ENCODE measurements at places on chromosomes 16 and 17.

DNA sequence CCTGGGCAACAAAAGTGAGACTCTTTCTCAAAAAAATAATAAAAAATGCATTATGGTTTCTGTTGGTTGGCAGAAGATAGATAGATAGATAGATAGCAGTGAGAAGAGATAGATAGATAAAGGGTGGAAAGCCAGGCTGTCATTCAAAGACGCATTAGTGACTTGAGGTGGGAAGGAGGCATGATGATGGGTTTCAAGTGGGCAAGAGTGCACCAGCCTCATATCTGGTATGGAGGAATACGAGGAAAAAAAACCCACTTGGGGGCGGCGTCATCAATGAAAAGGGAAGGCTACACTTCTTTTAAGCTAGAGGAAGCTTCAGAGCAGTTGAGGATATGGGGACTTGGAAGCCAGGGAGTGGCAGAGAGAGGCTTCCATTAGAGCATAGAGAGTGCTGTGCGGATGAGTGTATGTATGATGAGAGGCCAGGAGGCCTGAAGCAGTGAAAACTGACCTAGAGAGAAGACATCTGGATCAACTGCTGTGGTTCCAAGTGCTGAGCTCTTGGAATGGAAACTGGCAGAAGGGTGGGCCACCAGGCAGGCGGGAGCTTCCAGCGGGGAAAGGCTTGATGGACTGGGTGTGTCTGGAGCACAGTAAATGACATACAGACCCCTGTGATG lies 31.8 kb downstream of the CEP95 start:
- DNase-seq = no peak

DNA sequence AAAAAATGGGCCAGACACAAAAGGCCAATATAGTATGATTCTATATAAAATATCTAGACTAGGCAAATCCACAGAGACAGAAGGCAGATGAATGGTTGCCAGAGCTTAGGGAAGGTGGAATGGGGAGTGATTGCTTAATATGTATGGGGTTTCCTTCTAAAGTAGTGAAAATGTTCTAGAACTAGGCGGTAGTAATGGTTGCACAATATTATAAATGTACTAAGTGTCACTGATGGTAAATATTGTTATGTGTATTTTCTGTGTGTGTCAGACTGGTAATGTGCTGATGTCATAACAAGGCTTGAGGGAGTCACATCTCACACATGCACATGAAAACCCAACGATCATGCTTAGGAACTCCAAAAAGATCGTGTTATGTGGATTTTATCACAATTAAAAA lies 106.9 kb upstream of the SIAH1 start:
- no peak for DNase-seq

GRCh38 chr16:80082906-80083305 lies 457.9 kb upstream of the DYNLRB2 start:
- DNase-seq = no peak

DNA sequence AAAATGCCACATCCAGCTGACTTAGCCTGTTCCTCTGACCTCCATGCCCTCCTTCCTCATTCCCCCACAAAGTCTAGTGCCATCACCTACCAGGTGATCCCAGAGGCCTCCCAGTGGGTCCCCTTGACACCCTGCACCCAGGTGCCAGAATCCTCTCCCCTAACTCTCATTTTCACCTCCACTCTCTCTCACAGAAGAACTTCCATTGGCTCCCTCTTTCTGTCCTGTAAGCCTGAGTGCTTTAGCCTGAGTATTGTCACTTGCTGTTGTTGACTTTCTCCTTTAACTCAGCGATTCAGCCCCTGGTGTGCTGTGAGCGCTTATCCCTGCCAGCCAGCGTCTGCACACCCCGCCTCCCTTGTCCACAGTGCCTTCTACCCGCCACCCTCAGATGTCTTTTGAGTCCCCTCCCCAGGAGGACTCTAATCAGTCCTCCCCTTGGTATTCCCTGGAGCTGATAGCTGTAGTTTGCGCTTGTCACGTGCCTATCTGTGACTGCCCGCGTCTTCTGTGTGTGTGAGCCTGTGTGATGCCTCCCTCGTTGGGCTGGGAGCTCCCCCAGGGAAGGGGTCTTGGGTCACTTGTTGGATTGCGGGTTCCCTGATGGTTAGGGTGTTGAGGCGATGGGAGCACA lies 31.9 kb downstream of the ARHGAP23 start:
- no peak for DNase-seq

DNA sequence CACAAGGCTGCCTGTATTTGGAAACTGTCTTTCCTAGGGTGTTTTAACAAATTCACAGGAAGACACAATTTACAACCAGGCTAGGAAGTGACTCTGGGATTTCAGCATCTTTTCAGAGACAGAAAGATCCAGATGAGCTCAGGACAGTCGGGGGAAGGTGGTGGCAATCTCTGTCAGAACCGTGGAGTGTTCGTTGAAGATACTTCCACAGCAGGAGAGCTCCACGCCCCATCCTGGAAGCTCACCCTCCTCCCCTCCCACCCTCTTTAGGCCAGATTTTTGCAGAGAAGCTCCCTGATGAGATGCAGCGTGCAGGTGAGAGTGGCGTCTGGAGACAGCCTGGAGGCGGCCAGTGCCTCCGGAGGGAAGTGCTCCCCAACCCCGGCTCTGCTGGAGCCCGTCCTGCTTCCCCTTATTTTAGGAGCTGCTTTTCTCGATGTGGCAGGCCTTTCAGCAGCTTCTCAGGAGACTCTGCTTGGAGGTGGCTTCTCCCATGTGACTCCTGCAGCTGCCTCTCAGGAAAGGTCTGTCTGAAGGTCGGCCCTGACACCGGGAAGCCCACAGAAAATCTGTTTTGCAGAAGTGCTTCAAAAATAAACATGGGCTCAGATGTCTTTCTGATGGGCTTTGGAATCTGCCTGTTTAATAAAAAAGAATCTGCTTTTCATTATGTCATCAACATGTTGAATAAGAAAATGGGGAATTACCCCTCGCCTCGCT lies 186.4 kb upstream of the CHMP6 start:
- no peak for DNase-seq

DNA sequence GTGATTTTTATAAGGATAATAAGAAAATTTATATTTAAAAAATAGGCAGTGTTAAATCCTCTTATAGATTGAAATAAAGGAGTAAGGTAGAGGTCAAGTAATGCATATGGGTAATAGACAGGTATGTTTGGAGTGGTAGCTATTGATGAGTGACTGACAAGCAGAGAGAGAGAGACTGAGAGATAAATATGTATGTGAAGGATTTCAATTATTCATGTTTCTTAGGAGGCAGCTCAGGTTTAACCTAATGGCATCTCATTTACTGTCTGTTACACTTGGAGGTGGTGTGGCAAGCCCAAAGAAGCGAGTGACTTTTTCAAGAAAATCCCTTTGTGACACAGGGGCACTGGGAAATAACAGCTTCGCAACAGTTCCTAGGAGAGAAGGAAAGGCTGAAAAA lies 120.2 kb downstream of the KIF2B start:
- DNase-seq = no peak

- no peak for DNase-seq
Observed at GRCh38 chr17:67156269-67157199, 88.5 kb downstream of the HELZ start.

GRCh38 chr16:53681354-53681753 lies 22.3 kb downstream of the RPGRIP1L start:
- no peak for DNase-seq

- DNase-seq = no peak
Observed at GRCh38 chr17:82449883-82450356, 632 bp downstream of the CYBC1 start.

DNA sequence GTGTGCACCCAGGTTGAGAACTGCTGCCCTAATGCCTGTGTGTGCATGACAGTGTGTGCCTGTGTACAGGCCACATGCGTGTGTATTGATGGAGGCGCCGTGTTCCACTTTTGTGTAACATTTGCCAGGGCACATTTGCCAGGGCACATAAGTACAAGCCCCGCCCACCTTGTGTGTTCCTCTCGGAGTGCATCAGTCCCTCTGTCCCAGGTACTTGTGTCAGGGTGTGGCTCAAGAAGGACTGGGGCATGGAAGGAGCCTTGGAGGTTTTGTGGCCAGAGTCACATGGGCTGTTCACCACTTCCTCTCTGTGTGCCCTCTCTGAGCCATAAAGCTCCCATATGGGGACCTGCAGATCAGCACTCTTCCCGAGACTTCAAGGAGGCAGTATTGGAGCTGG lies 73.9 kb downstream of the MRM1 start:
- no peak for DNase-seq

GRCh38 chr16:35102780-35103403 lies 1643.5 kb downstream of the TP53TG3F start:
- DNase-seq = no peak

DNA sequence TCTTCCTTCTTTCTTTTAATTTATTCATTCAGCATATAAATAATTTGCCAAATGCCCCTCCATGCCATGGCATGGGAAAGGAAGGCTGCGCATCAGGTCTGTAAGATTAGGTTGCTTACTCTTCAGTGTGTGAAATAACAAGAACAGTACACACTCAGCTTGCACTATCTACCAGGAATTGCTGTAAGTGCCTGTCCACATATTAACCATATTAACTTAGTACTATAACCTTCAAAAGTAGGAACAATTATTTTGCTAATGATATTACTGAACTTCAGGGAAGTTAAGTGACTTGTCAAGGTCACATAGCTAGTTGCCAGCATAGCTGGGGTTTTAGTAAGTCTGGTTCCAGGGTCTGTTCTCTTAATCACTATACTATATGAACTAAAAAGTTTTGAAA lies 89.2 kb upstream of the PMFBP1 start:
- DNase-seq = no peak

GRCh38 chr16:79484237-79484636 lies 116.3 kb downstream of the MAF start:
- DNase-seq = no peak

DNA sequence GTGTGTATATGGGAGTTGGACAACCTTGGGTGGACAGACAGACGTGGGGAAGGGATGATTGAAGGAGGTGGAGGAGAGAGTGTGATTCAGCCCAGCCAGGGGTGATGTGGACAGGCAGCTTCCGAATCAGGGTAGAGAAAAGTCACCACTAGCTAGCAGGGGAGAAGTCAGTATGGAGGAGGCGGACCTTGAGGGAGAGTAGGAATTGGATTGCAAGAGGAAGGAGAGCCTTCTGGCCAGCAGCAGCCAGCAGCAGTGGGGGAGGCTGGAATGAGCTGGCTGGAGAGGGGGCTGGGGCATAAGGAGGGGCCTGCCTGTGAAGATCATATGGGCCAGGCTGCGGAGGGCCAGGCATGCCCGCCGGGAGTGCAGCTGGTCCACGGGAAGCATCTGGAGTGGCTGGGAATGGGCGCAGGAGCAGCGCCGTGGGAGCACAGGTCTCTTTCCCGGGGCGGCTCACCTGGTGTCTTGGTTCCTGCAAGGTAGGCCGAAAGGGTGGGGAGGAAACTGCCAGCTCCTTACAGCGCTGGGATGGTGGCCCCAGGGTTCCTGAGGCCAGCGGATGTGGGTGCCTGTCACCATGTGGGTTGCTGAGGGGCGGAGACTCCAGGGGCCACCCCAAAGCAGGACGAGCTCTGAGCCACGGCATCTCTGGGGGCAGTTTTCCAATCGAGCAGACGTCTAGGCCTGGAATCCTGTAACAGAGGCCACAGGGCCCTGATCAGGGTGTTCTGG lies 235.3 kb downstream of the SEC14L1 start:
- no peak for DNase-seq

DNA sequence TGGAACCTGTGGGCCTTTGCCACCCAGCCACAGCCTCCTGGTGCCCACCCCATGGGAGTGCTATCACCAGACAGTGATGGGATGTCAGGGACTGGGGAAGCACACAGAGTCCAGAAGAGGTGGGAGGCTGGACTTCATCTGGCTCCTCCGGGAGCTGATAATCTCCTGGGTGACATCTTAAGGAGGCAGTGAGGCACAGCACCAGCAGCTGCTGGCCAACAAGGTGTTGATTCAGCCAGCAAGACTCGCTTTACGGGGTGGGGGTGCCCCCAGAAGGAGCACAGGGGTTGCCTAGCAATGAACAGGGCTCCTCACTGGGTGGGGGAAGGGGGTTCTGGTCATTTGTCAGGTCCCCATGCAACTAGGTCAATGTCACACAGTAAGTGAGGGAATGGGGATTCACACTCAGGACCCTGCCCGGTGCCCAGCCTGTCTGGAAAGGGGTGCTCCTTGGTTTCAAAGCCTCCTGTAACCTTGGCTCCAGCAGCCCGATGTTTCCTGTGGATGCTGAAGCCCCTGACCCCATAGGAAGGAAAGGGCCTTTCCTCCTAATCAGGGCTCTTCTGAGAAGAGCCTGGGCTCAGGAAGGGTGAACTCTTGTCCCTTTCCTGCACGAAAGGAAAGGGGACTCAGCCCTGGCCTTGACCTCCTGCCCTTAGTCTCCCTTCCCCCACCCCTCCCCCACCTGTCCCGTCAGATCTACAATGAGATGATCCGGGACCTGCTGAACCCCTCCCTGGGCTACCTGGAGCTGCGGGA lies 17.7 kb downstream of the KIF19 start:
- DNase-seq = no peak

GRCh38 chr16:29992344-29992967 lies 3.0 kb downstream of the HIRIP3 start:
- DNase-seq = no peak

DNA sequence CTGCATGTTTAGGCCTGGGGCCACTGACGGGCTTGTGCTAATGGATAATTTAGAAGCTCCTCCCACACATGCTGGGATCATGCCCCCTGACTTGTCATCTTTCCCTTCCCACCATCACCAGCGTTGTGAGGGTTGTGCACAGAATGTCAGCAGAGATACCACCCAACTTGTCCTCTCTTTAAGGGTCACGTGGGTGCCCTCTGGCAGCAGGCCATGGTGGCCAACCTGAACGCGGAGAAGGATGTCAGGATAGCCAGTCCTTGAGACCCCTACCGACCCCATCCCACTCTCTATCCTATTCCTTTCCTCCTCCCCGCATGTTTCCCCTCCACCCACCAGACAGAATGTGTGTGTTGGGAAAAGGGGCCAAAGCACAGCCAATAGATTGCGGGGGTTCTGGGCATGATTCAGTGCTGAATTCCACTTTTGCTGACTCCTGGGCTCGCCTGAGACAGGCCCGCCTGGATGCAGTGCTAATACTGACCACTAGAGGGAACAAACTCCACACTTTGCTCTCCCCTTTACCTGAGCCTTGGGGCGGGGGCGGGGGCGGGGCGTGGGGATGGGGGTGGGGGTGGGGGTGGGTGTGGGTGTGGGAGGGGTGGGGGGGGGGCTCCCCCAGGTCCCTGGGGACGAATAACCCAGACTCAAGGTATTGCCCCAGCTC lies at the start of gene GH2:
Gene GH2, minus strand, starts transcription at position 10 of the 667 bp plus-strand sequence. CDS start 143 bp downstream, outside the sequence.
- DNase-seq = no peak

DNA sequence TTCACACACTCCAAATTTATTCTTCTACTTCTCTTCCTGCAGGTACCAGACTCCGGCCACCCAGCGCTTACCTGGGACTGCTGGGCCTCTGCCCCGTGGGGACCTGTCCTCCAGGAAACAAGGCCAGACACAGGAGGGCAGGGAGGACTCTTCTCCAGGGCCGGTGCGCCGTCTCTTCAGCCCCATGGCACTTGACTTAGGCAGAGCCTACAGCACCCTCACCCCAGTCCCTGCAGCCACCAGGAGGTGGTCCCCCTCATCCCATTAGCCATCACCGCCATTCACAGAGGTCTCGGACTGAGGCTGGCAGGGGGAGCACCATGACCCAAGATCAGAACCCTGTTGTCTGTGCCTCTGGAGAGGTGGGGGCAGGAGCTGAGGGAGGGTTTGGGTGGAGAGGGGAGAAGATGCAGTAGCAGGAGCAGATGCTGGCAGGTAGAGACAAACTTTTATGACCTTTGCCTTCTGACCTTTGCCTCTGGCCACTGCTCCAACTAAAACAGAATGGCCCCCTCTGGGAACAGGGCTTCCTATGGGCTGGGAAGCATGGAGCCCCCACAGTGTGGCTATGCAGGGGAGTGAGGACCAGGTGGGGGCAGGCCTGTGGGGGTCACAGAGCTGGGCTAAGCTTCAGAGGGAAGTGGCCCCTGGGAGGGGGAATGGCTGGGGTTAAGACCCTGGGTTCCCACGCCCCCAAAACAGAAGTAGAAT lies 1.7 kb upstream of the GCGR start:
- DNase-seq = no peak

GRCh38 chr16:53737552-53737951 lies 33.6 kb downstream of the FTO start:
- no peak for DNase-seq
